A172 (cell line): ENCODE measurements at places on chromosomes 12 and 14. TPM values are rescaled to one million over a fixed set of nuclear protein-coding genes. Genes with fewer than 3 reads are reported as not detected.

DNA sequence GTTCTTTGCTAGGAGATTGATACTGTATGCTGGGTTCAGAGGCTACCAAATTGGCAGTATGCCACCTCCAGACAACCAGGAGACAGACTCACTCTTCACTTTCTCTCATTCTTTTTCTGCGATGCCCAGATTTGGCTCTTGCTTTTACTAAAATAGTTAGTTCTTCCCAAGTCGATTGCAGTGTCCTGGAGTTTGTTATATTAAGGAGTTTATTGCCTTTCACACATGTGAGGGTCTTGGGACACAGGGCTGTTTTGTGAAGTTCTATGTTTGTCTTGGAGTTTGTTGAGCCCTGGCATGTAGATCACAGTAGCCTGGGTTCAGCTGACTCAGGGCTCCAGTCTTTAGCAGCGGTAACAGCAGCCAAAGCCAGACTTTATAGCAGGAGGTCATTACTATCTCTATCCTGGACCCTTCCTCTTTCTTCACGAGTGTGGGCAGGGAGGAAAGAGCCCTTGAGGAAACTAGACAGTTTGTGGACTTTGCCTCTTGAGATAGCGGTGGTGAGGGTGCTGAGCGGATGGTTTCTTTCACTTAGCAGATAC lies 1.6 kb downstream of the MLEC start:
- DNase-seq: no peak

DNA sequence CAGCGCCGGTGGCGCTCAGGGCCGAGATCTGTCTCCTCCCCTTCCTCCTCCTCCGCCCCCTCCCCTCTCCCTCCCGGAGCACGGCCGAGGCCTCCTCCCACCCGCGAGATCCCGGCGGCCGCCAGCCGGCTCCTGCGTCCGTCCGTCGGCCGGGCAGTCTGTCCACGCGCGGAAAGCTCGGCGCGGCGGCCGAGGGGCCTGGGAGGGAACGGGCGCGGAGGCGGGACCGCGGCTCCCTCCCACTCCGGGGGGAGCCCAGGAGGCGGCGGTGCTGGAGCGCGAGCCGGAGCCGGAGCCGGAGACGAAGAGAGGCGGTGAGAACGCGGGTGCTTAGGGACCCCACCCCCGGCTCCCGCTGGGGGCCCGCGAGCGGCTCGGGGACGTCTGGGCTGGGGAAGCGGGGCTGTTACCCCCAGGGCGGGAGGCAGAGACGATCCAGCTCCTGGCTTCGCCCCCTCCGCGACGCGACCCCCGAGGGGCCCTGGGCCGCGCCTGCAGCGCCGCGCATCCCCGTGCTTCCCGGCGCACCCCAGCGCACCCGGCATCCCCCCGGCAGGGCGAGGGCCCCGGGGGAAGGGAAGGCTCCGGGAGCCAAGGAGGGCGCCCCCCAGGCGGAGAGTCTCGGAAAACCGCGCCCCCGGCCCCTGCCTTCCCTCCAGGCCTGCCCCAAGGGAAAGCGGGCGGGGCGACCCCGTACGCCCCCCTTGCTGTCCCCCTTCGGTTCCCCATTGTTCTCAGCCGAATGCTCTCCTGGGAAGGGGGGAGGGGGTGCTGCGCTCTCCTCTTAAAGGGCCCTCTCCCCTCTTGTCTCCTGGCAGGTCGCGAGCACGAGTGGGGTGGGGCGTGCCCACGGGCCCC lies at the start of gene DTX1:
Gene DTX1, plus strand, starts transcription at position 100 of the 858 bp plus-strand sequence. CDS start 1,463 bp downstream, outside the sequence.
- DNase-seq: no peak

- DNase-seq: no peak
These were observed 15.0 kb downstream of the ANKLE2 start for GRCh38 chr12:132746613-132747012.

- DNase-seq: no peak
These were observed 90.0 kb downstream of the FBXL14 start for GRCh38 chr12:1504304-1504894.

NAV3 gene
- total RNA-seq: 38.6 and 52.0 TPM in 2 replicates
